ENCODE measurements at places on chromosomes 4 and X.
A peak's percentile ranks its signal among the peaks of the same experiment; 100 is the strongest.

- no peak for DNase-seq
Measured at GRCh38 chrX:86051741-86052140, 4.4 kb upstream of the CHM start.

GRCh38 chr4:139564502-139564901 is 8.5 kb upstream of the SETD7 start:
- DNase-seq: no peak

- peak; percentile 46 for DNase-seq
Measured at GRCh38 chr4:1843852-1844251, 12.1 kb downstream of the LETM1 start.

DNA sequence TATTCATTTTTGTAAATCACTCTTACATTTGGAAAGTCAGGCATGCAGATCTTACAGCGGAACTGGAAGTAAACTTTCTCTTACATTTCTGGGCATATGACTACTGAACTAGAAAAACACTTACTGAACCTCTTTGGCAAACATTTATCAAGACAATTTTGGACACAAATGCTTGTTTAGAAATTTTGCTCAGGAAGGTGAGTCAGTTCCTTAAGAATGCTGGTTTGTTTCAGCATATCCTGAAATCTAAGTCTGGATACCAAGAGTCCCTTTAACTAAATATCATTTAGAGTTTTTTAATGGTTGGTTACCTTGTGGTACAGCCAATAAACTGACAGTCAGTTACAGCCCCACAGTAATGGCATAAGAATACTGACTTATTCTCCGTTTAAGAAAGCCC is 15.0 kb downstream of the SHISA3 start:
- peak; percentile 94 for DNase-seq

DNA sequence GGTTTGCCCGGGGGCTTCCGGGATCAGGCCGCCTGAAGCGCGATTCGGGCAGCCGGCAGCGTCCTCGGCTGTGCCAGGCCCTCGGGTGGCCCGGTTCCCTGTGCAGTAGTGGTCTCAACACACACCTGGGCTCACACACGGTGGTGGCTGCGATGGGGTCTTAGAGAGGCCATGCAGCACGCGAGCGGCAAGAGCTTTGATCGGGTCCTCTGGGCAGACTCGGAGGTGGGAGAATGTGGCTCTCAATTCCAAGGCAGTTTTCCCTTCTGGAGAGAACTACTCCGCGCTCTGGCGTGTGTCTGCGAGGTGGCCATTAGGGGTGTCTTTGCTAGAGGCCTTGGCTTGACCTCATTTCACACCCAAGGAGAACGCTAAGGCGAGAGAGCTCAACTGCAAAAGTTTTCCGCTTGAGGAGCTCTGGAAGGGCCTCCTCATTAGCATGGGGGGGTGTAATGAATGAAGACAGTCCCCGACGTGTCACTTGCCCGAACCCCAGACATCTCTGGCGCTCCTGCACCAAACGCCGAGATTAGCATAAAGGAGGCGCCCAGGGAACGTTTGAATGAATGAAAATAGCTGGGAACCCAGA is 771 bp upstream of the RBPJ start:
- peak; percentile 43 for DNase-seq

- DNase-seq: peak; percentile 32
Measured at GRCh38 chr4:51885363-51885762, 42.4 kb downstream of the DCUN1D4 start.

- no peak for DNase-seq
Measured at GRCh38 chr4:2825740-2826139, 17.9 kb upstream of the ADD1 start.

DNA sequence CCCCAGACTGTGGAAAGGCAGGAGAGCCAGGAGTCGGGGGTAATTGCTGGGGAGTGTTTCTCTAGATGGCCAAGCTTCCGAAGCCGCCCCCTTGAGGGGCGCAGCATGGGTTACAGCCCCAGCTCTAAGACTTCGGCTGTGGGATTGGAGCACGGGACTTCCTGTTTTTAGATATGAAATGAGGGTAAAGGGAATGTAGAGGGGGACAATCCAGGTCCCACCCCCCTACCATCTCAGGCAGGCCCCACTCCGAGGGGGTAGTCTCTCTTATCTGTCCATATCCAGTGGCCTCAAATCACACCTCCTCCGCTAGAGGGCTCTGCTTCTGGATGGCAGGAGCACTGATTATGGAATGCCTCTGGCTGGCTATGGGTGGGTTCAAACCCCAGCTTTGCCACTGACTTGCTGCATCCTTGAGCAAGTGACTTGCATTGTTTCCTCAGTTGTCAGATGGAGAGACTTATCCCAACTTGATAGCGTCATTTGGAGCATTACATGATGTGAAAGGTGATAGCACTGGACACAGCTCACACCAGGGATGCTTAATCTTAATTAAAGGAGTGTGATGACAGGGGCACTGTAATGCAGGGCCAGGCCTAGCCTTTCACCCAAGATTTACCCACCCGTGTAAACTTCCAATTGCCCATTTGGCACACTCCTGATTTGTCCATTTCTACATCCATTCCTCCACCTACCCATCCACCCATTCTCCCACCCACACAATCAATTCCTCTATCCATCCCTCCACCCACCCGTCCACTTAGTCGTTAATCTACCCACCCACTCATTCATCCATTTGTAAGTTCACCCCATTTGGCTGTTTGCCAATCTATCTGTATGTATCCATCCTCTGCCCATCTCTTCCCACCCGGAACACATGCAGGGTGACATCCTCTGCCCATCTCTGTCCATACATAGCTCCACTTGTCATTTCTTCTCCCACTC is 848 bp upstream of the KCND1 start:
- peak; percentile 44 for DNase-seq

DNA sequence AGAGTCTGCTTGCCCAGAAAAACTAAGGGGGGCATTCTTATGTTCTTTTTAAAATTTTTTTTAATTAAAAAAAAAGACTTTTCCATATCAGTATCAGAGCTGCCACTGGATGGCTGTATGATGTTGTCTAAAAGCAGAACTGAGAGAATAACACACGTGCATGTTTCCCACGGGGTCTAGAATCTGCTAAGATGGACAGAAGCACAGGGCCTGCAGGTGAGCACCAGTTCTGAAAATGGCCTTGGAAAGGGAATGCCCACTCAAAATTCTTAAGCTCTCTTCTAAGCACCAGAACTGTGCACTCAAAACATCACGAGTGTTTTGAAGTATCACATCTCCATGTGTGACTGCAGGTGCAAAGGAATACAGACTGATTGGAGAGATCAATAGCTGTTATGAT is 61.1 kb downstream of the ARAP2 start:
- no peak for DNase-seq

DNA sequence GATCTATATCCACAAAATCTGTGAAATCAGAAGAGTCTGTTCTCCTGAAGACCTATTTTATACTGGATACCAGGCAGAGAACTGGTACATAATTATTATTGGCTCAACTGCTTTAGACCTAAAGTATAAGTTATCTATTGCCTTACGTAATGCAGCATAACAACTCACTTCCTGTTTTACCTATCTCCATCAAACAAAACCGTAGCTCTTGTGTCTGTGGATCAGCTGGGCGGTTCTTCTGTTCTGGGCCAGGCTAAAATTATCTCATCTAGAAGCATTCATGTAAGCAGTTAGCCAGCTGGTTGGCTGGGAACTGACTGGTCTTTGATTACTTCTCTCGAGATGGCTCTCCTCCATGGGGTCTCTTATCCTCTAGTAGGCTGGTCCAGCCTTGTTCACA is 57.8 kb downstream of the PPP1R2C start:
- DNase-seq: no peak

- DNase-seq: peak; percentile 40
Measured at GRCh38 chrX:122866532-122866931, 317.5 kb upstream of the GRIA3 start.

DNA sequence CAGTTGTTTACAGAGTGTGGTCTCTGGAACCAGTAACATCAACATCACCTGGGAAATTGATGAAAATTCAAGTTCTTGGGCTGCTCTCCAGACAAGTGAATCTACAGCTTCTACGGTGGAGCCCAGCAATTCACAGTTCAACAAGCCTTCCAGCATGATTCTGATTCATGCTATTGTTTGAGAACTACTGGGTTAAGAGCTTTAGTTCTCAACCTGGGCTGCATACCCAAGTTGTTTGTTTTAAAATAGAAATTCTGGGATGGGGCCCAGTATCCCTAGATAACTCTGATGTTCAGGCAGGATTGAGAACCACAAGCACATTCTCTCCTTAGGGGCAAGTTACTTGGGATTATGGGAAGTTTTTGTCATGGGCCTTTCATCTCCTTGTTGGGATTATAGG is 37.9 kb upstream of the PGK1 start:
- peak; percentile 51 for DNase-seq

DNA sequence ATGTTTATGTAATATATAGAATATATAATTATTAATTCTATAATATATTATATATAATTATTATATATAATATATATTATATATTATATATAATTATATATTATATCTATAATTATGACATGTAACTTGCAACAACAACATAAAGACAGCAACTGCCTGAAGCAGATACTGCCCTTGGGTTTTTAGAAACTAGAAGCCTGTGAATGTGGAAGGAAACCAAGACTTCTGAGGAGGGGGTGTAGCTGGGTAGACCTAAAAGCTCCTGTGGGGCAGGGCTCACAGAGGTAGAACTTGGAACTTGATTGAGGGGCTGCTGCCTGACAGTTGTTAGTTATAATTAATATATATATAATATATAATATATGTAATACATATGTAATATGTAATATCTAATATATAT is 167.2 kb upstream of the SLIT2 start:
- DNase-seq: no peak

DNA sequence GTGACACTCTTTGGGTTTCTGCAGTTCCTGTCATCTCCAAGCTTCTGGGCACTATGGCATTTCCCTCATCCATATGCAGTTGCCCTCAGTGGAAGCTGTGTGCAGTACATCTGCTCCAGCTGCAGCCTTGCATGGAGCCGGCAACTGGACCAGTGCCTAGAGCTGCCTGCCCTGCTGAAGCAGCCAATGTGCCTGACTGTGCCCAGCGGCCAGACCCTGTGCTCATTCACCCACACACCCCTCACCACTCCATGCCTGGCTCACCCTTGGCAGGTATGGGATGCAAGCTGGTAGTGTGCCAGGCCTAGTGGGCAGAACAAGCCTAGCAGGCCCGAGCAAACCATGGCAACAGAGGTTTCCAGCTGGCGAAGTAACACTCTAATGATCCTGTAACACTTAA is 370.8 kb downstream of the FSTL5 start:
- no peak for DNase-seq

GRCh38 chrX:107878106-107878505 is 52.4 kb downstream of the MID2 start:
- DNase-seq: no peak

Measured in fibroblast of lung (primary cell).